ENCODE measurements at places on chromosomes 16 and 17.

DNA sequence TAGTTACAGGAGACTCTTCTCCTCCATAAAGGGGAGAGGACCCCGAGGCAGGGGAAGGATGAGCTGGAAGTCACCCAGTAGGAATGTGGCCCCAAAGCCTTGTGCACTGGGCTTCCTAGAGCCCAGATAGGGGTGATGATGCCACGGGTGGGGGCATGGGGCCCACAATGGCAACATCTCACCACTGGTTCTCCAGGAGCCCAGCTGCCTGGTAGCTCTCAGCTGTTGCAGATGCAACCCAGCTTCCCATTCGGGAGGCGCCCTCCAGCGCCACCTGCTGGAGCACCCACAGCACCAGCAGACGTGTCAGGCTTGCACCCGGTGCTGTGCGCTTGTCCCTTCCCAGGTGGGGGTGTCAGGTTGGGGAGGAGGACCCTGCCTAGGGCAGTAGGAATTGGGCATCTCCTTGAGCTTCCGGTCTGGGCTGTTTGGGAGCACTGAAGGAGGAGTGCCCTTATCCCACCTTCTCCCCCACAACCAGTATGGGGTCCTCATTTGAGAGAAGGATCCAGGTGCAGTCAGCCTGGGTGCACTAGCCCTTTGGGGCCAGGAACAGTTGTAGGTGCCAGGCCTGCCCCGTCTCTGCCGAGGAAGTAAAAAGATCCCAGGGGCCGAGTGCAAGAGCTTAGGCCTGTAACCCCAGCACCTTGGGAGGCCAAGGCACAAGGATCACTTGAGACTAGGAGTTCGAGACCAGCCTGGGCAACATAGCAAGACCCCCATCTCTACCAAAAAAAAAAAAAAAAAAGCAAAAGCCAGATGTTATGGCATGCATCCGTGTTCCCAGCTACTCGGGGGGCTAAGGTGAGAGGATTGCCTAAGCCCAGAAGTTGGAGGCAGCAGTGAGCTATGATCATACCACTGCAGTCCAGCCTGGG, 14.4 kb downstream of the CDIPT start:
- peak; percentile 70 for DNase-seq

- no peak for DNase-seq
Observed at GRCh38 chr17:10713318-10713717, 15.9 kb downstream of the ADPRM start.

GRCh38 chr16:88886420-88886844, 20.0 kb upstream of the PABPN1L start:
- DNase-seq = no peak

DNA sequence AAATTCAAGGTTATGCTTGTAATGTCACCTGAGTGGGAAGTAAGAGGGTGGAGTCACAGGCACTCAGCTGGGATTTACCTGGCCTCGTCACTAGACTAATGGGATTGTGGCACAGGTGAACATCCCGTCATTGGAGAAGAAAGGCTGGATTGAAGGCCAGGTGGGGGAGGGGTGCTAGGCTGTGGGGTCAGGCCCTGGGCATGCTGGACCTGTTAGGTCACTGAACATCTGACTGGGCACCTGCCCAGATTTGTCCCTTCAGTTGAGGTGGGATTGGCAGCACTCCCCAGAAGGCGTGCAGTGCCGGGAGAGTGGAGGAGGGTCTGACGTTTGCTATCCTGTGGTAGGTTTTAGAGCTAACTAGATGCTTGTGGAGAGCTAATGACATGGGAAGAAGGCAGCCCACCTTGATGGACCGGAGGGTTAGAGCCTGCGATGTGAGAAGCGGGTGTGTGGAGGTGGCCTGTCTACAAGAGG, 161.5 kb upstream of the ZNF267 start:
- DNase-seq = no peak

- no peak for DNase-seq
Observed at GRCh38 chr16:63241497-63242028, 1205.3 kb upstream of the CDH8 start.

- no peak for DNase-seq
Observed at GRCh38 chr16:70750893-70751467, 50.0 kb downstream of the VAC14 start.

GRCh38 chr16:17724242-17724898, 253.6 kb upstream of the XYLT1 start:
- no peak for DNase-seq

DNA sequence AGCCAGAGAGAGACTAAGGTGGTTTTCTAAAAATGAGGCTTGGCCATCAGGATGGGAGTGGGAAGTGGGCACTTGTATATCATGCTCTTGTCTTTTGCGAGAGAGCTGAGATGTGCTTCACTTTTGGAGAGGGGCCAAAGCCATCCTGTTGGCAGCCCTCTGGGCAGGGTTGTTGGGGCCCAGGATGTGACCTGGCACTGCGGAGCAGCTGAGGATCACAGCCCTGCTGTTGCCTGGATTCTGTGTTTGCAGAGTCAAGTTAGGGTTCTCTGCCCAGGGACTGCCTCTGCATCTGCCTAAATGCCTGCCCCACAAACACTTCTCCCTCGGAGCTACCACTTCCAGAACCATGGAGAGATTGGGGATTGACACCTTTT, 71.2 kb downstream of the PLD6 start:
- no peak for DNase-seq

DNA sequence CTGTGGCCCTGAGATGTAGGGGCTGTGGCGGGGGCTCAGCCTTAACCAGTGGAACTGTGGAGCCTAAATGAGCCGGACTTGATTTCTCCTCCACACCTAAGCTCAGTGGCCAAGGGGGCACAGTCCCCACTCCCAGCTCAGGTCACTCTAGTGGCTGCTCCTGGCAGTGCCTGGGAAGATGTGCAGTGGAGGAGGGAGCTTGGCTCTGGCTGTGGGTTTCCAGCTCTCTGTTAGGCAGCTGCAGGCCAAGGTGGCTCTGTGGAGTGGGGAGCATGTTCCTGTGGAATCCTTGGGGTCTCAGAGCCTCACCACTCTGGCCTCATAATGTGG, 76.3 kb downstream of the AMFR start:
- no peak for DNase-seq

GRCh38 chr16:87533061-87533460, 40.2 kb upstream of the ZCCHC14 start:
- DNase-seq = no peak

All from activated T-helper 1 cell treated with Interleukin-2 at 50 U/mL for 16 hours (primary cell).